ENCODE measurements at places on chromosomes 13 and 19. TPM values are rescaled to one million over a fixed set of nuclear protein-coding genes. Genes with fewer than 3 reads are reported as not detected.

GRCh38 chr19:16698914-16699313 lies 20.7 kb upstream of the NWD1 start:
- H3K4me3 ChIP-seq: no peak overlapping the region
- H3K27me3 ChIP-seq: no peaks in the 10 kb centered on the region
- H3K27ac ChIP-seq: no peak overlapping the region
- H3K4me1 ChIP-seq: no peaks in the 10 kb centered on the region
- no peaks in the 10 kb centered on the region for H3K36me3 ChIP-seq
- DNase-seq: no peak

LILRA2 gene
- 2.6 TPM for polyA plus RNA-seq

DNA sequence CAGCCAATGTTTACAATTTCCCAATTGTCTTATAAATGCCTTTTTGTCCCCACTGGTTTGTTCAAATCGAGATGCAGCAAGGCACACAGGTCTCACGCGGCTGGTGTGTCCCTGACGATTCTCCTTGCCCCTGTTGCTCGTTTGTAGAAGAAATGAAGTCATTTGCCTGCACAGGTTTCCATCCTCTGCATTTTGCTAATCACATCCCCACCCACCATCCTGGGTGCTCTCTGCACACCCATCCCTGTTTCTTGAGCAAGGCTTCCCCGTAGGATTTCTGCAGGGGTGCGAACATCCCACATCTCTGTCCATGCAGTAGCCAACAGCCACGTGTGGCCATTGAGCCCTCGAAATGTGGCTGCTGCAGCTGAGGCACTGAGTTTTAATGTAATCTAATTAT lies 59.8 kb upstream of the SOX1 start:
- H3K27me3 ChIP-seq: no peaks in the 10 kb centered on the region
- no peaks in the 10 kb centered on the region for H3K36me3 ChIP-seq
- no peak for DNase-seq
- no peak overlapping the region for H3K4me3 ChIP-seq
- no peak overlapping the region for H3K27ac ChIP-seq
- no peaks in the 10 kb centered on the region for H3K4me1 ChIP-seq

DNA sequence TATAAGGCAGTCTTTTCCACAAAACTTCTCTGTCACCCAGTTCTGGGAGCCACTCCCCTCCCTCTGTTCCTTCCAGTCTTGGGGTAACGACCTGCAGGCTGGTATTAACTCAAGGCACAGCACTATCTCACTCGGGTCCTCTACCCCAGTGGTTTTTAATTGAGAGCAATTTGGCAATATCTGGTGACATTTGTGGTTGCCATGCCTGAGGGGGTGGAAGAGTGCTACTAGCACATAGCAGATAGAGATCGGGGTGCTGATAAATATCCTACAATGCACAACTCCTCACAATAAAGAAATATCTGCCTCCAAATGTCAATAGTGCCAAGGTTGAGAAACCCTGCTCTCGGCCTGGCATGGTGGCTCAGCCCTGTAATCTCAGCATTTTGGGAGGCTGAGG lies 117.7 kb upstream of the ABCC4 start:
- DNase-seq: no peak
- no peaks in the 10 kb centered on the region for H3K4me1 ChIP-seq
- no peak overlapping the region for H3K27ac ChIP-seq
- no peak overlapping the region for H3K4me3 ChIP-seq
- H3K27me3 ChIP-seq: no peaks in the 10 kb centered on the region

HCN2 gene
- polyA plus RNA-seq: 1.1 TPM

HNRNPL gene
- polyA plus RNA-seq: 220 TPM

DNA sequence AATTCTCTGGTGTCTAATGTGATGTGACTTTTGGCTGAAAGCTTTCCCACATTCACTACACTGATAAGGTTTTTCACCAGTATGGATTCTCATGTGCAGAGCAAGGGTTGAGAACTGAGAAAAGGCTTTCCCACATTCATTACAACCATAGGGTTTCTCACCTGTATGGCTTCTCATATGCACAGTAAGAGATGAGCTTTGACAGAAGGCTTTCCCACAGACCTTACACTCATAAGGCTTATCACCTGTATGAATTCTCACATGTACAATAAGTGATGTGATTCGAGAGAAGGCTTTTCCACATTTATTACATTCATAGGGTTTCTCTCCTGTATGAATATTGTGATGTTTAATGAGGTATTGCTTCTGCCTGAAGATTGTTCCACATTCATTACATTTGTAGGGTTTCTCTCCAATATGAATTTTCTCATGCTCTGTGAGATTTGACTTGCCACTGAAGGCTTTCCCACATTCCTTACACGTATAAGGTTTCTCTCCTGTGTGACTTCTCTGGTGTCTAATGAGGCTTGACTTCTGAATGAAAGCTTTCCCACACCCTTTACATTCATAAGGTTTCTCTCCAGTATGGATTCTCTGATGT lies 14.0 kb downstream of the ZNF260 start:
- peaks cover 12% of the 10 kb centered on the region for H3K36me3 ChIP-seq
- no peaks in the 10 kb centered on the region for H3K27me3 ChIP-seq
- H3K4me1 ChIP-seq: no peaks in the 10 kb centered on the region
- no peak overlapping the region for H3K4me3 ChIP-seq
- no peak overlapping the region for H3K27ac ChIP-seq
- DNase-seq: no peak

GRCh38 chr13:47829690-47830089 lies 171.4 kb downstream of the SUCLA2 start:
- H3K4me1 ChIP-seq: no peaks in the 10 kb centered on the region
- no peaks in the 10 kb centered on the region for H3K36me3 ChIP-seq
- no peak overlapping the region for H3K27ac ChIP-seq

- H3K4me1 ChIP-seq: no peaks in the 10 kb centered on the region
- no peak overlapping the region for H3K4me3 ChIP-seq
- H3K27me3 ChIP-seq: no peaks in the 10 kb centered on the region
- H3K36me3 ChIP-seq: no peaks in the 10 kb centered on the region
Observed at GRCh38 chr13:97438856-97439595, 5.1 kb downstream of the RAP2A start.

GRCh38 chr19:39974377-39975155 lies 3.6 kb downstream of the PSMC4 start:
- H3K27ac ChIP-seq: no peak overlapping the region
- DNase-seq: no peak
- no peak overlapping the region for H3K4me3 ChIP-seq
- peaks cover 20% of the 10 kb centered on the region for H3K4me1 ChIP-seq
- H3K36me3 ChIP-seq: no peaks in the 10 kb centered on the region

SPC24 gene
- 0.84 TPM for polyA plus RNA-seq

DNA sequence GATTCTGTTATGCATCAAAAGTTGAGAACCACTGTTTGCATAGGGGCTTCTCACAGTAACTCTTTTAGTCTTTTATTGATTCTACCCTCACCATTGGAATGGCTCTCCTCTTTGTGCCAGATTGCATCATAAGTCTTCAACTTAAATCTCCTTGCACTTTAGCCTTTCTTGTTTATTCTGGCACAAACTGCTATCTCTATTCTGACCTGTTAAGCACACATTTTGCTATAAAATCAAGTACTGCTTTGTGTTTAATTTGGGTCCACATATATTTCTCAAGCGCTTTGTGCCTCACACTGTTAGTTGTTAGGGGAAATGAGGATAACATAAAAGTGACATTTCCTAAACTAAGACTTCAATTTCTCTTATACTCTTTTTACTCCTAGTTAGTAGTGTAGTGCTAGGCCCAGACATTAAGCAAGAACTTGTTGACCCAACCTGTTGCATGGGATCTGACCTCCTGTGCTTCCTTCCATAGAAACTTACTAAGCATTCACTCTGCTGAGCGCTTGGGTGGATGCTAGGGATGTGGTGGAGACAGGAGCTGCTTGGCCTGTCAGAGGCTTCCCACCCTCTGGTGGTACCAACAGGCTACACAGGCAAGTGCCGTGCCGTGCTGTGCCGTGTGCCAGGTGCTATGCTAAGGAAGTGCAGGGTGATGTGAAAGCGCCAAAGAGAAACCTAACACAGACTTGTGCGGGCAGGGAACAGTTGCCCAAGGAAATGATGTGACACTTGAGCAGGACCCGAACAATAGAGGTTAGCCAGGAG lies 1.2 kb downstream of the UTP14C start:
- H3K4me1 ChIP-seq: no peaks in the 10 kb centered on the region
- H3K27me3 ChIP-seq: no peaks in the 10 kb centered on the region
- no peak overlapping the region for H3K4me3 ChIP-seq

GRCh38 chr13:20708216-20708615 lies 4.7 kb downstream of the IL17D start:
- H3K4me3 ChIP-seq: no peak overlapping the region
- no peak overlapping the region for H3K27ac ChIP-seq
- peaks cover 4% of the 10 kb centered on the region for H3K4me1 ChIP-seq
- DNase-seq: no peak
- H3K27me3 ChIP-seq: no peaks in the 10 kb centered on the region
- no peaks in the 10 kb centered on the region for H3K36me3 ChIP-seq

- no peak overlapping the region for H3K4me3 ChIP-seq
- H3K4me1 ChIP-seq: peaks cover 34% of the 10 kb centered on the region
- H3K27ac ChIP-seq: no peak overlapping the region
- DNase-seq: peak; percentile 43
- H3K36me3 ChIP-seq: no peaks in the 10 kb centered on the region
Observed at GRCh38 chr19:10290876-10291553, 1.3 kb downstream of the ICAM5 start.

GRCh38 chr13:45773236-45773635 lies 71.1 kb downstream of the CBY2 start:
- DNase-seq: no peak
- H3K27me3 ChIP-seq: no peaks in the 10 kb centered on the region
- H3K4me1 ChIP-seq: no peaks in the 10 kb centered on the region

DIAPH3 gene
- polyA plus RNA-seq: 0.84 TPM

PCP2 gene
- 5.1 TPM for polyA plus RNA-seq

CABP5 gene
- not detected for polyA plus RNA-seq

GRCh38 chr13:35978607-35979316 lies 152.4 kb downstream of the DCLK1 start:
- no peaks in the 10 kb centered on the region for H3K4me1 ChIP-seq
- H3K36me3 ChIP-seq: no peaks in the 10 kb centered on the region
- peak; percentile 44 for DNase-seq
- peak overlapping the region; percentile 72 for H3K27ac ChIP-seq
- H3K27me3 ChIP-seq: no peaks in the 10 kb centered on the region

GRCh38 chr19:40298026-40298425 lies 12.9 kb upstream of the AKT2 start:
- no peak overlapping the region for H3K27ac ChIP-seq
- H3K4me1 ChIP-seq: peaks cover 7% of the 10 kb centered on the region
- no peaks in the 10 kb centered on the region for H3K36me3 ChIP-seq
- no peaks in the 10 kb centered on the region for H3K27me3 ChIP-seq
- no peak for DNase-seq
- no peak overlapping the region for H3K4me3 ChIP-seq

C3 gene
- polyA plus RNA-seq: 1,199 TPM

- H3K4me3 ChIP-seq: no peak overlapping the region
- no peak overlapping the region for H3K27ac ChIP-seq
- peaks cover 20% of the 10 kb centered on the region for H3K36me3 ChIP-seq
- no peaks in the 10 kb centered on the region for H3K27me3 ChIP-seq
Observed at GRCh38 chr13:75309981-75310580, 171.9 kb downstream of the TBC1D4 start.

DNA sequence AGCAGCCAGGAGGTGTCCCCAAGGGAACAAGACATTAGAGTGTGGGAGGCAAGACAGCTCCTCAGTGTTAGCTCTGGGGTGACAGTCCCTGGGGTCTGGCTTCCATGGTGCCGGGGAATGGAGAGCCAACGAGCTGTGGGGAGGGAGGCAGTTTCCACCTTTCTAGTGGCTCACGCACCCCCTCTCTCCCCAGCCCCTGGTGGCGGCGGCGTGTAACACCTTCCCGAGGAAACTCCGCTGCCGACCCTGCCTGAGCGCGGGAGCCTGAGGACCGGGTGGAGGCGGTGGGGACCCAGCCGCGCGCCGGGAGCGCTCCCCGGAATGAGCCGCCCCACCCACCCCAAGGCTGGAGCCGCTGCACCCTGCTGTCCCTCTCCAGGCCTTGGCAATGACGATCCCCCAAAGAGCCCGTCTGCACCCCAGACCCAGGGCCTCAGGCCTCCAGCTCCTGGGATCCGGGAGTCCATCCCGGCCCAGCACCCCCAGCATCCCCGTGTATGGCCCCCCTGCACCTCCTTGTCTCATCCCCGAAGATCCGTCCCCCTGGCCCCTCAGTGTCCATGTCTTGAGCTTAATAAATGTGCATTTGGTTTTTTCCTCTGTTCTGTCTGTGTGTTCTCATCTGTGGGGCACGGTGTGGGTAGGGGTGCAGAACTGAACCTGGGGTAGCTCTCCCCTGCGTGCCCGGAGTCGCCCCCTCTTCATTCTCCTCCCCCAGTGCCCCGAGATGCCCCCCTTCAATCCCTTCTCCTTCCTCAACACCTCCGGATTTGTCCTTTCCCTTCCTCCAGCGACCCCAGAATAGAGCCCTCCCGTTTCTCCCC lies 622 bp upstream of the FXYD5 start:
- peak overlapping the region; percentile 37 for H3K4me3 ChIP-seq
- no peak overlapping the region for H3K27ac ChIP-seq
- peaks cover 10% of the 10 kb centered on the region for H3K36me3 ChIP-seq

DNA sequence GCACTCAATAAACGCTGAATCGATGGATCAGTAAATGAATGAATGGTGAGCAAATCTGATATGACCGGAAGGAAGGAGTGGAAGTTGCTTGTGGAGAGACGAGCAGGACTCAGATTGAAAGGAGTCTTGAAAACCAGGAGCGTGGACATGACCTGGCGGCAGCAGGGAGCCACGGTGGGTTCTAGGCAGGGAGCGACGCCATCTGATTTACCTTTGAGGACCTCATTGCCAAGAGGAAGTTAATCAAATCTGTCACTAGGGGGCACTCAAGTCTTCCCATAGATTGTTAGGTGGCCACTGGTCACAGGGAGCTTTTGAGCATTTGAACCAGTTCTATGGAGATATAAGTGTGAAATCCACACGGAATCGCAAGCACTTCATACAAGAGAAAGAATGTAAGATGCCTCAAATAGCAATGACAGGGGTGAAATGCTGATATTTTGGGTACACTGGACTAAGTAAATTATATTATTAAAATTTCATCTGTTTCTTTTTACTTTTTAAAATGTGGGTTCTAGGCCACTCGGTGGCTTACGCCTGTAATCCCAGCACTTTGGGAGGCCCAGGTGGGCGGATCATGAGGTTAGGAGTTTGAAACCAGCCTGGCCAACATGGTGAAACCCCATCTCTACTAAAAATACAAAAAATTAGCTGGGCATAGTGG lies 9.2 kb upstream of the FBN3 start:
- no peaks in the 10 kb centered on the region for H3K36me3 ChIP-seq
- peaks cover 5% of the 10 kb centered on the region for H3K4me1 ChIP-seq
- H3K27me3 ChIP-seq: no peaks in the 10 kb centered on the region
- DNase-seq: peak; percentile 50
- H3K27ac ChIP-seq: no peak overlapping the region
- H3K4me3 ChIP-seq: no peak overlapping the region

GRCh38 chr13:50152224-50152623 lies 137.0 kb downstream of the KCNRG start:
- H3K4me3 ChIP-seq: peak overlapping the region; percentile 55
- DNase-seq: no peak
- H3K36me3 ChIP-seq: no peaks in the 10 kb centered on the region
- H3K27me3 ChIP-seq: no peaks in the 10 kb centered on the region
- no peak overlapping the region for H3K27ac ChIP-seq
- H3K4me1 ChIP-seq: no peaks in the 10 kb centered on the region

IL27RA gene
- 1.6 TPM for polyA plus RNA-seq
